ENCODE measurements at places on chromosomes 2 and 18.

DNA sequence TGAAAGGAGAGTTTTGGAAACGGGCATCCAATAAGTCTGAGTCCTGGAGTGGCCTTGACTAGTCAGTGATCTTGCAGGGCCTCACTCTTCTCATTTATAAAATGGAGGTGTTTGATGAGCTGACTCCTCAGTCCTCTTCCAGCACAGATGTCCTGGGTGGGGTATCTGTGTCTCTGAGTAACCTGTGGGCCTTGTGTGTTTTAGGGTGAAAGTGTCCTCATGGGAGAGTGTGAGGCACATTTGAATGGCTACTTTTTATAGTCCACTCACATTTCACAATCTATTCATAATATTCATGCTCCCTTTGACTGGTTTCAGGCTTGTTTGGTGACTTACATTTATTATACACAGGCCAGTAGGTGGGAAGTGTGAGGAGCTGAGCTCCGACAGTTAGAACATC, 106.4 kb upstream of the CELF4 start:
- no peak for DNase-seq

DNA sequence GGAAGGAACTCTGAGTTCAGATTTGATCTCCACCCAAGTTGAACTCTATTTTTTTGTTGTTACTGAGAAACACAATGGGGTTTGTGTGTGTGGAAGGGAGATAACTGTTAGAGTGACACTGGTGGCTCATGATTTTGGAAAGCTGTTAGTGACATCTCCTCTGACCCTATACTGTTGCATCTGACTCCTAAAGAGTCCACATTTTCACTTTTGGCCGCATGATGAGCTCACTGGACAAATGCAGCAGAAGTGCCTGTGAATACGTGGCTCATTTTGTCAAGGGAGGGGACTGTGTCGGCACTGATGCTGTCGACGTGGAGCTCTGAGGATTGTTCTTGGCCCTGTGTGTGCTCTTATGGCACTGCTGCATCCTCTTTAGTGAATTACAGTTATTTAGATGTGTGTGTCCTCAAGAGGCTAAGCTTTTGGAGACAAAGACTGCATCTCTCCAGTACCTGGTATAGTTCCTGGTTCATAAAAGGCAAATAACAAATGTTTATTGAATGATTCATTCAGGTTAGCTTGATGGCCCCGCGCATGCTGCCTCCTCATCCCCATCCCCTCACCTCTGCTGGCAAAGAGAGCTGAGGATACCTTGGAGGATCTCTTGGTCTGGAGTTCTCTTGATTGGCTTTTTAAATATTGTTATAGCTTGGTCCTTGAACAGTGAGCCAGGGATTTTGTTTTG, 135.4 kb downstream of the PHLPP1 start:
- DNase-seq: no peak

DNA sequence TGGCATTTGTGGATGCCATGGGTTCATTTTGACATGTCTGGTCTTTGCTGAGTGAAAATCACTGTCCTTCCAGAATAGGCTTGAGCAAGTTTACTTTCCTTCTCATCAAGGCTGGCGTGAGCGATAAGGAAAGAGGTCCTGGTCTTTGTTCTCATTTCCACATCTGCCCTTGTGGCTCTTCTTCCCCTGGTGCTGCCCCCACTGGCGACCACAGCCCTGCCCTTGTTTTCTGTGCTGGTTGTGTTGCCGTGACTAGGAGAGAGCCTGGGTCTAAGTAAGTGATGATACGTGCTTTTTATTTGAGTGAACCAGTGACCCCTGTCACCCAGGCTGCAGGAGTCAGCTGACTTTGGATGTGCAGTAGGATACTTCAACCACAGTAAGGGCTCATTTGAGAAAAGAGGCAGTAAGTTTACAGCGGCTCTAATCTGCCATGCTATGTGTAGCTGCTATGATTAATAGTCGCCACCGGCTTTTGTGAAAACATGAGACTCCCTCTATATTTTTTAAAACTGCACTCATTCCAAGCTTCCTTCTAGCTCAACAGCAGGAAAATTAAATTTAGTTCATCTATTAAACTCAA, 441.7 kb downstream of the RNF144A start:
- no peak for DNase-seq

DNA sequence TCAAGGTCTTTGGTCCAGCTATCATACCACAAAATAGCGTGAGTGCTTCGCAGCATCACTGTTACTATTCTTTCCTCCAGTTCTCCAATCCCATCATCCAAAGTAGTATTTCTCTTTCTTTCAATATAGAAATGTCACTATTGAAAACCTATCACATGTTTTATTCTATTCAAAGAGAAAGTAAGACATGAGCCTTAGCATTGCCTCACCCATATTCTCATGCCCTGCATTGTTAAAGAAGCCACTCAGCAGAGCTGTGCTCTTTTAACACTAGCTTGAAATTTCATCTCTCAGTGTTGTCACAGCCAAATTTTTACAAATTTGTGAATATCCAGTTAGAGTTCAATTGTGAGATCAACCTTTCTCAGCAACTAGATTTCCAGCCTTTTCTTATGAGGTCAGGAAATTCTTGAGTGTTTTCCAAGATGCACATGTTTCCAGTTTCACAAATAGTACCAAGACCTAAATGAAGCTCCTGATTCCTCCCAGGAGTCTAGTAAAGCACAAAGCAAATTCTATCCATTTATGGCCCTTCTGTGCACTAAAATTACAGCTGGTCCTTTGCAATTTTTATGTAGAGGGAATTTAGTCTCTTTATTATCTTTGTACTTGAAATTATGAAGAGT, 343.7 kb downstream of the SPAG16 start:
- no peak for DNase-seq

DNA sequence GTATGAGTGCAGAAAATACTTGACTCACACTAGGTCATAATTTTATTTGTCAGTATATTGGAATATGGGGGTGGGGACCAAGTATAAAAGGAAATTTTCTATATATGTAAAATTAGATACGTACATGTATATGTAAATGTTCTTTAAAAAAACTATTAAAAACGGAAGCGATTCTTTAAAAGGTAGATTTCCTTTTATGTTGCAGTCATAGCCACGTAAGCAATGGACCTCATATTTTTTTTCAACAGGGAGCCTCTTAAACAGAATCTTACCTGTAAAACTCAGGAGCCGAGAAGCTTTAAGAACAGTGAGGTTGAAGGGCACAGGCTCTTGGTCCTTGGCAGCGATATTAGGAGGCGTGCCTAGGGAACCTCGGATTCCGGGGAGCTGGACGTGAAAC, 3.3 kb downstream of the RHBDD1 start:
- DNase-seq: no peak

DNA sequence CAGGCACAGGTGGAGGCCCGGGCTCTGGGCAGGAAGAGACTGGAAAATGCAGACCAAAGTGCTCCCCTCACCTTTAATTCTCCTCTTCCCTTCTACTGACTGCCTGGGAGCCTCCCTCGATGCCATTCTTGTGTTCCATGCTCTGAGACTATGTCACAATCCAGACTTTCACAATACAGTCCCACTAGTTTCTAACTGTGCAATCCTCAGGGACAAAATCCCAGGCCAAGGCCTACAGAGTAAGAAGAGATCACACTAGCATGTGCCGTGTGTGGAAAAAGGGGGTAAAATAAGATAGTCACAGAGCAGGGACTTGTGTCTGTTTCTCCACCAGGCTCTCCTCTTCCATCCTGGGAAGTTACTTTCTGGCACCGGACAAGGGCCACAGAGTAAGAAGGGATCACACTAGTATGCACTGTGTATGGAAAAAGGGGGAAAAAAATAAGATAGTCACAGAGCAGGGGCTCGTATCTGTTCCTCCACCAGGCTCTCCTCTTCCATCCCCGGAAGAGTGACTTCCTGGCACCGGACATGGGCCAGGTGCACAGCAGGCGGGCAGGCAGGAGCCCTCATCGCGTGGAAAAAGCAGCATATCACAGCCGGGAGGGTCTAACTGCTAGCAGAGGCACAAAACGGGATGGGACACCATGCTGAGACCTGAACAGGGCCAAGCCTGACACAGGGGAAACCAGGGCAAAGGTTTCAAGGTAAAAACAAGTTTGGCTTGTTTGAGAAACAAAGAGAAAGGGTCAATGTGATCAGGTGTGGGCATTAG, 9.6 kb downstream of the CYB5A start:
- DNase-seq: no peak

DNA sequence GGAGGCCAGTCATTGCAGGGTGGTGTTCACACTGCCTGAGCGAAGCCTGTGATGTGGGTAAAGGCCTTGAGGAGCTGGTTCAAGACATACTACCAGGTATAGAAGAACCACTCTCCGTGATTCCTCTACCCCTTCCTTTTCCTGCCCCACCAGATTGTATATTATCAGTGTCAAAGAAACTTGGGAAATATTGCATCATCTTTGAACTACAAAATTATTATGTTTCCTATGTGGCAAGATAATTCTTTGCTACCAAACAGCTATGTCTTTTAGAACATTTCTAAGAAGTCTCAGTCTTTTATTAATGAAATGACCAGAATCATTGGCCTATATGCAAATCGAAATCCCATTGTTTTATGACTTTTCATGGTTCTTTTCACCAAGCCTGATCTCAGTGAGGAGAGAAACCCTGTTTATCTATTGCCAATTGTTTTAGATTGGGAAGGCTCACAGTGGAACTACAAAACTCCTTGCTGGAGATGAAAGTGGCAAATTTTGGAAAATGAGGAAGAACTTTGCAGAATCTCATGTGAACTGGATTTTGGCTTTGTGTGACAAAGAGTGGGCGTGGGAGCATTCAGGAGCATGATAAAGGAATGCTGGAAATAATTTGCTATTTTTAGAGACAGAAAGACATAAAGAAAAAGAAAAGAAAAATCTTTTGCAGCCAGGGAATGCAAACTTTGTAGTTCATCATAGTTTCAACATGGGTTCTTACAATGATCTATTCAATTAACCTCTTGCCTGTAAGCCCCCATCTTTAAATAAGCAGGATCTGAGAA, 286.9 kb downstream of the INSIG2 start:
- DNase-seq: no peak

DNA sequence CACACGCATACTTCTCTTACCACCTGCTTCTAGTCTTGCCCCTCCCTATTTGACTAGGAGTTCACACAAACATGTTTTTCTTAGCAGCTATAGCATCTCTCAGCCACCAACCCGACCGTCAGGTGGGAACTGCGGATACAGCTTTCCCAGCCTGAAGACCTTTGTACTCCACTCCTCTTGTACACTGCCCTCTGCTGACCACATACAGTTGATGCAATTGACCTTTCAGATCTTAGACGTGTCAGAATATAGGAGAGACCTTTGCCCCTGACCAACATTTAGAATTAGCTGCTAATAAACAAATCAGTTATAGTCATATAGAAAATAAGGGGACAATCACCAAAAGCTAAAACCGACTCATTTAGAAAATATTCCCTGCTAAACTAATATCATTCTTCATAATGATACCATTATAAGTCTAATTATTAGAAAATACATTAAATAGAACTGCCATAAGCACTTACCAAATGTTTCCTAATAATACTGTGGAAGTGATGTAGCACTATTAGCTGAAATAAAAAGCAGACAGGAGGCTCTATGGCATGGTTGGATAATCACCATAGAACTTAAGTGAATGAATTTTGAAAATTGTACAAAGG, 208.4 kb downstream of the RAD51AP2 start:
- peak; percentile 58 for DNase-seq

- no peak for DNase-seq
Measured at GRCh38 chr2:194745557-194746146, 911.4 kb upstream of the SLC39A10 start.

DNA sequence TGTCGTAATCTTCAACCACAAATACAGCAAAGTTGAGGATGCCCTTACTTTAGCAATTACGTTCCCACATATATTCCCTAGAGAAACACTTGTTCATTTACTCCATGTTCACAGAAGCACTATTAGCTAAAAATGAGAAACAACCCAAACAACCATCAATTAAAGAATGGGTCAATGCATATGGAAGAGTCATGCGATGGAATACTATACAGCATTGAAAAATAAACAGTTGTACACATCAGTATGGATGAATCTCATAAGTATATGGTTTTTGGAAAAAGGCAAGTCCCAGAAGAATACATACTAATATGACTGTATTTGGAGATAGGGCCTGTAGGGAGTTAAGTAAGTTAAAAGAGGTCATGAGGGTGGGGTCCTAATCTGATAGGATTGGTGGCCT, 6.3 kb downstream of the GPR148 start:
- DNase-seq: no peak

Measured in HEK293T (cell line).